ENCODE measurements at places on chromosomes 5 and 9.

GRCh38 chr5:119290161-119290569, 65.7 kb upstream of the TNFAIP8 start:
- no peak for DNase-seq

DNA sequence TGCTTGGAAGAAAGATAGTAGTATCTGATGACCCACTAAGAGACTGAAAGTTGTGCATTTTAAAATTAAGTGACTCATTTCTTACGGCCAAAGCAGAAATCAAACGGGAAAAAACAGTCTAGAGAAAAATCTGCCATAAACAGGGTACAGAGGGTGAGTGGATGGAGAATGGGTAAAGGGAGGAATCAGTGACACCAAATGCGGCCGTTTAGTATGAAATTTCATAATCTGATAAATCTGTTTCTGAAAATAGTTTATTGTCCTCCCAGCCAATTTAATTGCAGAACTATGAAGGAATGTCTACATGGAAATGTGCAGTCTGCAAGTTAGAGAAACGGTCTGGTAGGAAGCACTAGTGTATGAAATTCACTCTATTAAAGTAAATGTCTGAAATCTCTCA, 39.5 kb downstream of the ADAMTS12 start:
- no peak for DNase-seq

- DNase-seq = no peak
Observed at GRCh38 chr9:107397076-107398044, 92.2 kb downstream of the KLF4 start.

DNA sequence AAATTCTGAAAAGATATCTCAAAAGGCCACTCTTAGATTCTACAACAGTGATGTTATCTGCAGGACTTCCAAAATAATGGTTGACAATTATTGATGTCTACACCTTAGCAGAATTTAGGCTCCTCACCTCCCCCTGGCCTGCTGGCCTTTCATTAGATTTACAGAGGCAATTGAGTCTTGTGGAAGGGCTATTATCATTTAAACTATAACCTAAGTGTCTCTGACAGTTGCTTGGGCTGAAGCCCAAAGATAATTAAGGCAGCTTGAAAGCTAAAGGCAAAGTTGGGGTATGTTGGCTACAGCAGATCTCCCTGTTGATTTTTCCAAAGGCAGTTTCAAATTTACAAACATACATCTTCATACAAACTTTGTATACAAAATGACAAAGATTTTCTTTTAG, 912.3 kb downstream of the TAF11L14 start:
- DNase-seq = no peak

DNA sequence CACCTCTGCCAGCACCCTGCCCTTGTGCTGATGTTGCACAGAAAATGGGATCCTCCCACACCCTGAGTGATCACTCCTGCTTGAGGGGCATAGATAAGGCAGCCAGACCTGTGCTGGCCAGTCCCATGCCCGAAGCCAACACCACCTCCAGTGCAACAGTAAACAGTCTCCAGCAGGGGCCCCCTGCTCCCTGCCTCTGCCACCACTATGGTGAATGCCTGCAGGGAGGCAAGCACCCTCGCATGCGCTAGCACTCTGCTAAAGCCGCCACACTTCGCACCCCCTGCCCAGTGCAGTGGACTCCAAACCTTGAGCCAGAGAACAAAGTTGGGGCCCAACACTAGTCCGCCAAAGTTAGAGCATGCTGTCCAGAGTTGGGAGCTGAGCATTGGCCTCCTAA, 118.7 kb downstream of the PJA2 start:
- no peak for DNase-seq

- DNase-seq = no peak
Observed at GRCh38 chr5:40356248-40356647, 323.5 kb upstream of the PTGER4 start.

- no peak for DNase-seq
Observed at GRCh38 chr5:72434781-72435437, 72.3 kb downstream of the ZNF366 start.

DNA sequence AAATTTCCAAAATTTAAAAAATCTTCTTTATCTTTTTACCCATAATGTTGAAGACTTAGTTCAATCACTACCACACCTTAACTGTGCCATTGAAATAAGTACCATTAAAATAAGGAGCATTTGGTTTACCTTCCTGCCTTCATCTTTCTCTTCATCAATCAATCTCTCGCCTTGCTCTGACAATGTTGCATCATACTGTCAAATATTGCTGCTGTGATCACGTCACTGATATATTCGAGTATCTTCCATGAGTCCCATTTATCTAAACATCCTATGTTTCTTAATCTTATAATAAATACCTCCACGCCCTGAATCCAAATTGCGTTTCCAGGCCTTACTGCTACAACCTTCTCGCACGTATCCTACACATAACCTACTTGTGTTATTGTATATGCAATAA, 155.2 kb upstream of the ACOT12 start:
- DNase-seq = no peak

- no peak for DNase-seq
Observed at GRCh38 chr9:107148216-107148615, 134.9 kb upstream of the RAD23B start.

DNA sequence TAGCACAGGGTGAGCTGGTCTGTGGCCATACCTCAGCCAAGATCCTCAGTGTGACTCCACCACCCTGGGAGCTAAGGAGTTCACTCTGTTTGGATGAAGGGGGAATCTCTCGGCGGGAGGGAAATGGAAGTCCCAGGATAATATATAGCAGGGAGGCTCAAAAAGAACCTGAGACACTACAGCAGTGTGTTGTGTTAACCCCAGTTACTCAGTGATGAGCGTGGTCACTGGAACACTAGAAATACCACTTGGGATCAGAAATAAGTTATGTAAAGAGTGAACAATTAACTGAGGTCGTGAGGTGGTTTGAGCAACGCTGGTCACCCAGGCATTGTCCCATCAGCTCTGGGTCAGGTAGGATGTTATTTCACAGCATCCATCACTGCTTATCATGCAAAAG, 59.3 kb upstream of the ADAMTS16 start:
- DNase-seq = no peak

DNA sequence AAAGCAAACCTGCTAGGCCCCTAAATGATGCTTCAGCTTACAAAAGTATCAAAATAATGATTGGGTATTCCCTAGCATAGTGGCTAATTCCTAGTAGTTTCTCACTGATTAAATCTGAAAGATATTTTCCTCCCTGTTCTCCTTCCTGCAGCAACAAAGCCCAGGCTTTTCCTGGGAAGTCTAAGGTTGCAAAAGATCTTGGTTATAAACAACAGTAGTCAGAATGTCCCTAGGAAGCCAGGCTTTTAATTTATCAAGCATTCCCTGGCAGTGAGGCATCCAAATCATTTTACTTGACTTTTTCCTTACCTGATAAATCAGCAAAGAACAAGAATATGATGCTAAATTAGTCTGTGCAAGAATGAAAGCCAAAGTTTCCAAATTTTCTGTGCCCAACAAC, 272.0 kb downstream of the PDE4D start:
- DNase-seq = no peak

DNA sequence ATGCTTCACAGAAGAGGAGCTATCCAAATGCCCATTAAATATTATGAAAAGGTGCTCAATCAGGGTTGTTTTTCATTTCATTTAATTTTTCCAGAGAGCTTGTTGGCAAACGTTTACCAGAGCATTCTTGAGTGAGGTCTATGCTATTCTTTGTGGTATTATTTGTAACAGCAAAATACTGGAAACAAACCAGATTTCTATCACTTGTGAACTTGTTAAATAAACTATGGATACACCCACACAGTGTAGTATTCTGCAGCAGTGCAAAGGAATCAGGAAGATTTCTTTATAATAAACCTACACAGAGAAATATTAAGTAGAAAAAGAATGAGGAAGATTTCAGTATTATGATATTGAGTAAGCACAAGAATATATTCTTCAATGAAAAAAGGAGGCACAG, 15.0 kb upstream of the SLC1A1 start:
- DNase-seq = no peak

DNA sequence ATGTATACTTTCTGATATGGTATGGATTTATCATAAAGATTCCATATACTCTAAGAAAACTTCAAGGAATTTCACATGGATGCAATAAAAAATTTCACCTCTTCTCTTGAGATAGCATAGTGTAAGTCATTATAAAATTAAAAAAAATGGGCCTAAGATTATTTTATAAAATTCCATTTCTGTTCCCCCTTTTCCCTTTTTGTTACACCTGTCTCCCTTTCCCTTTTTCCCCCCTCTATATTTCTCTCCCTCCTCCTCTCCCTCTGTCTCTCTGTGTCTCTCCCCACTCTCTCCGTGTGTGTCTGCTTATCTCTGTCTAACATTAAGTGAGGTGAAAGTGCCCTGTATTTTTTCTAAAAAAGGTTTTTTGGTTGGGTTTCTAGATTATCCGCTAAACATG, 180.2 kb downstream of the NIPBL start:
- no peak for DNase-seq

DNA sequence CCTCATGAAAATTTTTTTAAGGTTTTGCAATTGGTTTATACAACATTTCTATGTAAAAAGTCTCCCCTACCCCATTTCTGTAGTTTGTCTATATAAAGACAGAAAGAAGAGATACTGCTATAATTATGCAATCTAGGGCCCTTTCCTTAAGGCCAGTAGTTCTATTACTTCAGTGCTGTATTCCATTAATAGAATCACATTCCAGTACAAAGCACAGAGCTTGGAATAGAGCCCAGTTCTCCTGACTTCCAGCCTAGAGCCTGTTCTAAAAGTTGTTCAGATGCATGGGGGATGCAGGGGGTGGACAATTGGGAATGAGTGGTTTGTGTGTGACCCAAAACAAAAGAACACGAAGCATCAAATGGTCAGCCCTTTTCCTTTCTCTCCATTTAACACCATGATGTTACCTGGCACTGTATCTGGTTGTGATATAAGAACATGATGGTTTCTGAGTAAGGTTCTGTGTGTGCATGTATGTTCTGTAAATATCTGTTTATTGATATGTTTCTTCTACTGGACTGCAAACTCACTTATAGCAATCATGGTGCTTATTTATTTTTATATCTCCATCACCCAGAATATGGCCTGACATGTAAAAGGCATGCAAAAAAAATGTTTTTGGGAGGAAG, 8.2 kb upstream of the GRAMD2B start:
- no peak for DNase-seq

DNA sequence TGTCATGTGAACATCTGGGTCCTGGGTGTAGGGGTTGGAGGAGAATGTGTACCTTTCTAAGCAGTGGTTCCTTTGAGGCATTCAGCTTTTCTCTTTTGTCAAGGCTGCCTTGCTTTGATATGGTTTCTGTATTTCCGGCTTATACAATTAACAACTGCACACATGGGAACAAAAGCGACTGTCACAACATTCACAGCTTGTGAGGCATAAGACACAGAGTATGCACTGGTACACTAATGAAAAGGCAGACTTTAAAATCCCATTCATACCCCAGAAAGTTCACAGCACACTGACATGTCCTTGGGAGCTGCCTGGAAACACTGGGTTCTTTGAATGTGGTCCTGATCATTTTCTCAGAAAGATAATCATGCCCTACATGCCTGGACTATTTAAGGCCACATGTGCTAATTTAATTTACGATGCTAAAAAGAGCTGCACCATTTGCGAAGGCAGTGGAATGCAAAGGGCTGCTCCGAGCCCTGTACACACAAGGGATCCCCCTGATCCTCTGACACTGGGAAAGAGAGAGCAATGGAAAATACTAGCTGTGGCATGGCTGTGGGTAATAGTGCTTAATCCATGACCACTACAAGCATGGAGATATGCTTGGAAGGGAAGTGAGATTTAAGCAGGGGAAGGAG, 131.8 kb downstream of the EFNA5 start:
- no peak for DNase-seq

DNA sequence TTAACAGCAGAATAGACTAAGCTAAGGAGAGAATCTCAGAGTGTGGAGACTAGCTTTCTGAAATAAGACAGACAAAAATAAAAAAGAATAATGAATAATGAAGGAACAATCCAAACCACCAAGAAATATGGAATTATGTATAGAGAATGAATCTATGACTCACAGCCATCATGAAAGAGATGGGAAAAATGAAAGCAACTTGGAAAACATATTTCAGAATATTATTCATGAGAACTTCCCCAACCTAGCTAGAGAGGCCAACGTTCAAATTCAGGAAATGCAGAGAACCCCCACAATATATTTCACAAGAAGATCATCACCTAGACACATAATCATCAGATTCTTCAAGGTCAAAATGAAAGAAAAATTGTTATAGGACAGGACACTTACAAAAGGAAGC, 349.0 kb upstream of the MPDZ start:
- no peak for DNase-seq

- no peak for DNase-seq
Observed at GRCh38 chr9:74496406-74496805, 729 bp upstream of the RORB start.

GRCh38 chr5:35182910-35183535, 47.3 kb downstream of the PRLR start:
- DNase-seq = no peak

- DNase-seq = no peak
Observed at GRCh38 chr5:55220433-55221185, 6.5 kb downstream of the MCIDAS start.

- no peak for DNase-seq
Observed at GRCh38 chr5:79107020-79107796, 4.4 kb upstream of the BHMT start.

- DNase-seq = no peak
Observed at GRCh38 chr9:21432672-21433425, 7.4 kb upstream of the IFNA1 start.

GRCh38 chr5:131637694-131638093, 2.7 kb upstream of the RAPGEF6 start:
- DNase-seq = no peak

- no peak for DNase-seq
Observed at GRCh38 chr9:81250606-81251005, 438.7 kb downstream of the TLE1 start.

- no peak for DNase-seq
Observed at GRCh38 chr5:54146916-54147315, 163.5 kb downstream of the ARL15 start.

- no peak for DNase-seq
Observed at GRCh38 chr5:112762113-112762810, 24.6 kb downstream of the APC start.

DNA sequence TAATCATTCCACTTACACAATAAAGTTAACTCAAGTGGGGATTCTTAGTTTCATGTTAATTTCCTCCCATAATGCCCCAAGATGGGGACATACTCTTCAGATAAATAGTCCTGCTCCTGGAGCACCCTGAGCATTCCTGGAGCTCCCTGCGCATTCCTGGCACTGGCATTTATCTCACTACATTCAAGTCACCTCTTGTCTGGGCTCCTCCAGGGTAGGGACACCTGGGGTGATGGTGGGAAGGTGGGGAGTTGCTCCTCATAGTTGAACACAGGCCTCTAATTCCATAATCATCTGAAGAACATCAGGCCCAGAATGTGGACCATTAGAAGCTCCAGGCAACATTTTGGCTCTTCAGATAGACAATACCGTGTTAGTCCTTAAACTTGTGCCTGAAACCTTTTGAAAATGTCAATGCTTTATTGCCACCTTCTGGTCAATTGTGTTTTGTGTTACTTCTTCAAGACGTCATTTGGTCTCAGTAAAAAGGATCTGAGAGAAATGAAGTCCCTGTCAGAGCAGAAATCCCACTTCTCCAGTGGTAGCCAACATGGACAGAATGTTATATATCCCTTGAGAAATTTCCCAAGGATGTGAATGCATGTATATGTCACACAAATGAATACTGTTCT, 14.2 kb upstream of the AGGF1 start:
- no peak for DNase-seq
